ENCODE measurements at places on chromosomes 4 and X. TPM values are rescaled to one million over a fixed set of nuclear protein-coding genes. Genes with fewer than 3 reads are reported as not detected.

PRDM5 gene
- total RNA-seq = 17.2 TPM

EPGN gene
- not detected for total RNA-seq

MAP3K15 gene
- 1.4 TPM for total RNA-seq

PJA1 gene
- total RNA-seq = 108 TPM

XAGE1A gene
- not detected for total RNA-seq

NLRP2B gene
- 0.16 TPM for total RNA-seq

ATP1B4 gene
- under 0.01 TPM for total RNA-seq

IL9R gene
- 0.16 TPM for total RNA-seq

CCDC110 gene
- 1.7 TPM for total RNA-seq

BEND4 gene
- 11.5 TPM for total RNA-seq

AFF1 gene
- total RNA-seq = 5.8 TPM

RAI2 gene
- 3.1 TPM for total RNA-seq

ZNF827 gene
- total RNA-seq = 11.7 TPM

NKX6-1 gene
- not detected for total RNA-seq

RAB33A gene
- total RNA-seq = 36.5 TPM

NSG1 gene
- 218 TPM for total RNA-seq

FAM47A gene
- total RNA-seq = not detected

TBC1D8B gene
- total RNA-seq = 0.78 TPM

STAP1 gene
- total RNA-seq = not detected

ADGRL3 gene
- total RNA-seq = 306 TPM

CXCL10 gene
- 0.78 TPM for total RNA-seq

ODAPH gene
- total RNA-seq = not detected

CRMP1 gene
- 555 TPM for total RNA-seq

DMRTC1 gene
- not detected for total RNA-seq

CETN2 gene
- total RNA-seq = 24.2 TPM

SLC7A11 gene
- 30.9 TPM for total RNA-seq

STBD1 gene
- total RNA-seq = 0.47 TPM

NPY2R gene
- total RNA-seq = 1.2 TPM

TMEM255A gene
- total RNA-seq = 1.4 TPM

CDKL5 gene
- total RNA-seq = 75.0 TPM

TKTL2 gene
- 0.47 TPM for total RNA-seq

VCX gene
- not detected for total RNA-seq

UGT2B11 gene
- total RNA-seq = not detected

FAM9B gene
- not detected for total RNA-seq

H2BW2 gene
- total RNA-seq = not detected

XAGE2 gene
- not detected for total RNA-seq

ASB9 gene
- 0.94 TPM for total RNA-seq

GRIA3 gene
- 74.2 TPM for total RNA-seq

SASH3 gene
- total RNA-seq = 0.62 TPM

HSFX2 gene
- 2.0 TPM for total RNA-seq

MAGEA11 gene
- total RNA-seq = not detected

TCEAL7 gene
- 86.6 TPM for total RNA-seq

PNCK gene
- 27.5 TPM for total RNA-seq

LUZP4 gene
- total RNA-seq = not detected

SPANXD gene
- total RNA-seq = not detected

Measured in occipital lobe (tissue), 3 donors.